ENCODE measurements at places on chromosomes 4 and X.
A peak's percentile ranks its signal among the peaks of the same experiment; 100 is the strongest.

GRCh38 chr4:1615786-1616556, 68.1 kb downstream of the FAM53A start:
- no peak for DNase-seq

GRCh38 chr4:98802770-98803198, 126.1 kb downstream of the EIF4E start:
- no peak for DNase-seq

DNA sequence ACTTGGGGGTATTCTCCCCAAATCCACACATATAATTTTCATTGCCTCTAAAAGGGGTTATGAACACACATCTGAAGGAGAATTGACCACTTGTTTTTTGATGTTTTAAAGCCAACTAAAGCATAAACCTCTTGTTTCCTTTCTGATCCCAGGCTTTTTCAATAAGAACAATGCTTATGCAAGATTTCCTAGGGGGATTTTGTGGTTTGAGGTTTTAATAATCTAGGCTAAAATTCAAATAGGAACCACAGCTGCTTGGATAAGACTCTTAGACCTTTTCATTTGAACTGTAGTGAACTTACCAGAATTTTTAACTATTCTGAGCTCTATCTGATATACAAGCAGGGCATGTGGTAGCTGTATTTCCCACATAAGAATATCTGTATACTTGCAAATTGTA, 651.1 kb downstream of the ANKRD50 start:
- DNase-seq: no peak

- no peak for DNase-seq
Measured at GRCh38 chr4:140893939-140894338, 137.8 kb upstream of the TBC1D9 start.

DNA sequence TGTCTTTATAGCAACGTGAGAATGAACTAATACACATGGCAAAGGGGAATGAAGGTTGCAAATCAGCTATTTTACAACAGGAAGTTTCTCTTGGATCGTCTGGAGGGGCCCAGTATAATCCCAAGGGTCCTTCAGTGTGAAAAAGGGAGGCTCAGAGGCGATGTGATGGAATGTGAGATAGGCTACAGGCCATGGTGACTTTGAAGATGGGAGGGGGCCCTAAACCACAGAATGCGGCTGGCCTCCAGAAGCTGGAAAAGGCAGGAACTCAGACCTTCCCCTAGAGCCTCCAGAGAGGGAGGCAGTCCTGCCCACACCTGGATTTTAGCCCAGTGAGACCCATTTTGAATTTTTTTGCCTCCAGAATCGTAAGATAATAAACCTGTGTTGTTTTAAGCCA, 69.4 kb upstream of the PGM2 start:
- DNase-seq: no peak

- no peak for DNase-seq
Measured at GRCh38 chr4:176425035-176425434, 105.3 kb downstream of the SPCS3 start.

DNA sequence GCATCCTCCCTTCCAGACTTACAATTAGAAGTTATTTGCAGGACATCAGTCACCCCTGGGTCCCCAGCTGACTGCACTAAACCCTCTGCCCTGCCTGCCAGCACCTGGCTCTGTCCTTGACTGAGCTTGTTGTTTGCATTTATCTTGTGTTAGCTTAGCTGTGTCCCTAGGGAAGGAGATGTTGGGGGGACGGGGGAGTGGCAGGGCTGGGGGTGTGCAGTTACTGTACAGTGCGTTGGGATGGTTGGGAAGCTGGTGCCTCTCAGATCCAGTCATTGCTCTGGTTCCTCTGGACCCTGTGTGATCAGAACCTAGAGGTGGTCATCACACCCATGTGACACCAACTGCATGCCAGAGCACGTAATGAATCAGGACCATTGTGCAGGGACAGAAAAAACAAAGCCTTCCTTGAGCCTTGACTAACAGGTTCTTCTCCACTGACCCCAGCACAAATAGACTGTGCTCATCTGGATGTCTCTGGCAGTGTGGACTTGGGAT, 32.7 kb upstream of the PROM1 start:
- DNase-seq: peak; percentile 29

- no peak for DNase-seq
Measured at GRCh38 chrX:149648932-149649331, 17.3 kb upstream of the TMEM185A start.

- DNase-seq: no peak
Measured at GRCh38 chr4:26789208-26789607, 71.4 kb upstream of the STIM2 start.

DNA sequence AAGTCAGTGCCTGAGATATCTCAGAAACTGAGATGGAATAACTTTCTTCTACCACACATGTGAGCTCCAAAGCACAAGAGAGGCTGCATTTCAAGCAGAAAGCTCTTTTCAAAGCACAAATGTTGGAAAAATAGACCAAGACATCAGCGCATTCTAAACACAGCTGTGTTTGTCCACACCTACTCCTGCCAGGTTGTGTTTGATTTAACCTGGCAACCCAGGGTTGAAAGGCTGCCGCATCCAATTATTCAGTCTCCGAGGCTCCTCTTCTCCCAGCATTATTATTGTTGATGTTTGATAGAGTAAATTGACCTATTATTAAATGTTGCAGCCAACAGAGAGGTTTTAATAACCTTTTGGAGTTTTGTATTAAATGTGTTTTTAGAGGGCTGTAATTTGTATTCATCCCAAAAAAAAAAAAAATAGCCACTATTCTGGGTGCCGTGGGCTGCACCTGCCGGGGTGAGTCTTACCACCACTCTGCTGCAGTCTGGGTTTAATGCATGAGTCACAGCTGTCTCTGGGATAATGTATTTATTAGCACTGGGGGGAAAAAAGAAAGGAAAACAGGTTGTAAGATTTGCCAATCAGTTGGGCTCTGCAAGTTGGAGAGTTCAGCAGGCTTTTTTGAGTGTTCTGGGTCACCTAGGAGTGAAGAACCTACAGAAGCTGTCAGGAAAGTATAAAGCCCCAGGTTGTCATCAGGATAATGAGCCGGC, 105.2 kb upstream of the NOCT start:
- peak; percentile 75 for DNase-seq

GRCh38 chr4:156193800-156194199, 240.1 kb upstream of the CTSO start:
- no peak for DNase-seq

GRCh38 chrX:574830-575229, 55.8 kb upstream of the SHOX start:
- DNase-seq: no peak

- DNase-seq: no peak
Measured at GRCh38 chrX:77742788-77743476, 43.1 kb downstream of the ATRX start.

DNA sequence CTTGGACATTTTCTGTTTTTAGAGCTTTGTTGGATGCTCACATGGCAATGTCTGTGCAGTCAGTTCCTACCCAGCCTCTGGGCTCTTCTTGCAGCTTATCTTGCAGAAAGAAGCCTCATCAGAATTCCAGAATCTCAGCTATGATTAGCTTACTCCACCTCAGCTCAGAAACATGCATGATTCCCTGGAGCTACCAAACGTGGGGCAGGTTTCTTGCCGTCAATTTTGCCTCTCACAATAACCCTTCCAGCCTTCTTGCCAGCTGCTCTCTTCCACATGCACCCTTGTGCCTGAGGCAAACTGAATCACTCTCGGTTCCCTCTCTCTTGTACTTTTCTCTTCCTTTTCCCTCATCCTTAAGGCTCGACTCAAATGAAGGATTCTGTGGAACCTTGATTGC, 141.4 kb downstream of the PTTG2 start:
- DNase-seq: no peak

- DNase-seq: no peak
Measured at GRCh38 chrX:94435799-94436198, 761.8 kb downstream of the FAM133A start.

- no peak for DNase-seq
Measured at GRCh38 chr4:86759298-86759697, 89.9 kb downstream of the SLC10A6 start.

DNA sequence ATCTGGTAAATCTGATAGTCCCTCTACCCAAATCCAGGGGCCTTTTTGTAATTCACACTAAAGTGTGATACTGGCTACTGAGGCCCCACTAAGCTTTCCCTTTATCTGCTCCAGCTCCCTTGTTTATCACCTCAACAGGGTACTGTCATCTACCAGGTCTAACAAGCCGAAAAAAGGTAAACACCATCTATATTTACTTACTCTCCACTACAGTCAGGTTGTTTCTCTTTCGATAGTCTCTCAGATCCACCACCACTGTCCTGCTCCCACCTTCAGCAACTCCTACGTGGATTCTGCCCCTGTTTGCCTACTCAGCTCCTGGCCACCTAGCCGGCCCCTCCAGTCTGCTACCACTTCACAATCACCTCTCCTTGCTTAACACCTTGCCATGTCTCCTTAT, 3.3 kb downstream of the ITIH6 start:
- DNase-seq: no peak

- peak; percentile 5 for DNase-seq
Measured at GRCh38 chr4:181569553-181569952, 673.6 kb upstream of the TENM3 start.

- peak; percentile 41 for DNase-seq
Measured at GRCh38 chr4:184437565-184438265, 36.6 kb downstream of the IRF2 start.

GRCh38 chr4:81003597-81004111, 26.9 kb upstream of the BMP3 start:
- DNase-seq: no peak

GRCh38 chr4:22490718-22491315, 25.0 kb downstream of the ADGRA3 start:
- no peak for DNase-seq

DNA sequence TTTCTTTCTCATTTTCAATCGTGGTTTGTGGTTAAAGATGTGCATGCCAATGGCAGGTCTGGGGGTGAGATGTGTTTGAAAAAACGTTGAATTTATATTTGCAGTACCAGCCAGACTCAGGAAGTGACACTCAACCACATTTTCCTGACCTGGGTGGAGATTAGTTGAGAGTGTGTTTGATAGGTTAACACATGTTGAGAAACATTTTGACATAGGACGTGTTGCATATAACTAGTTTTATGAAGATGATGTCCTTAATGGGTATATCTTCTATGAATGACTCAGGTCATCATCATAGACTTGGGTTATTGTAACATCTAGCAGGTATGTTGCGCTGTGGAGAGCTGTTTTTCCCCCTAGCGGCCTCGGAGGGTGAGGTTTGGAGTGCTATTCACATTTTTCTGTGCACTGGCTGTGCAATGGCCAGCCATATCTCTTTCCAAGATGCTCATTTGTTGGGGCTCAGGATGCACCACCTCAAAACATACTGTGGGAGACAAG, 21.7 kb upstream of the CD38 start:
- no peak for DNase-seq

- DNase-seq: peak; percentile 44
Measured at GRCh38 chr4:159455675-159456237, 352.9 kb downstream of the RAPGEF2 start.

DNA sequence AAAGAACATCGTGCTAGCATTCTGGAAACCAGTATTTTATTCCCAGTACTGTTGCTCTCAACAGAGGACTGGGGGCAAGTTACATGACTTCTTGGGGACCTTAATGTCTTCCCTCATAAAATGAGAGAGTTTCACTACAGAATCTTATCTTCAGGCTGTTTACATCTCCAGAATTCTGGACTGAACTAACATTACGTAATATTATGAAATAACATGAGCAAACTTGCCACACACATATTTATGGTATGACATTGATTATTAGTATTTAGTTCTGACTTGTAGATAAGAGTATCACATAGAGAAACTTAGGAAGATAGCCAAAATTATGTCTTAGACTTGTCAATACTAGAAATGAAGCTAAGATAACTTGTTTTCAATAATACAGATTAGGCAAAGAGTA, 68.0 kb downstream of the NFKB1 start:
- DNase-seq: no peak

DNA sequence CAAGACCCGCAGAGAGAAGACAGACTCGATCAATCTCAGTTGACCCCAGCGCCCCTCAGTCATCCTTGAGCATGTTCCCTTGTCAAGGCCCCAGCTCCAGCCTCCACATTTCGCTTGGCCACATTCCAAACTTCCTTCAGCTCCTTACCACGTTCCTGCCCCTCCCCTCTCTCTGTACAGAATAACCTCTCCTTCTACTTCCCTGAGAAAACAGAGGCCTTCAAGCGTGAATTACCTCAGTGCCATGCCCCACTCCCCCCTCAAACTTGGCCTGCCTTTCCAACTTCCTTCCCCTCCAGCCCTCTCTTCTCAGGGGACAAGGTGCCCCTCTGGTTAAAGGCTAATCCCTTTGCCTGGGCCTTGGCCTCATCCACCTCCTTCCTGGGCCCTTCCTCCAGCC, 3.2 kb upstream of the RIPPLY1 start:
- no peak for DNase-seq

- no peak for DNase-seq
Measured at GRCh38 chr4:23866450-23867075, 23.3 kb downstream of the PPARGC1A start.

GRCh38 chr4:107629318-107629717, 90.7 kb downstream of the PAPSS1 start:
- no peak for DNase-seq

DNA sequence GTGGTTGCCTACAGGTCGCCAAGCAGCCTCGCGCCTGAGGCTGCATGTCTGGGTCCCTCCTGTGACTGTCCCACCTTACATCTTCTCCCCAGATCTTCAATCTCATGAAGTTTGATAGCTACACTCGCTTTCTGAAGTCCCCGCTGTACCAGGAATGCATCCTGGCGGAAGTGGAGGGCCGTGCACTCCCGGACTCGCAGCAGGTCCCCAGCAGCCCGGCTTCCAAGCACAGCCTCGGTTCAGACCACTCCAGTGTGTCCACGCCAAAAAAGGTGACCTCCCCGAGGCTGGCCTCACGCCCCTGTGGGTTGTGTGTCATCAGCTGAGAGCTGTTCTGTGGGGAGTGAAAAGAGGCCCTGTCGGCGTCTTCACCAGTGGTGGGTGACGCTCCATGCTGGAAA, 24.9 kb upstream of the HGFAC start:
- DNase-seq: no peak

DNA sequence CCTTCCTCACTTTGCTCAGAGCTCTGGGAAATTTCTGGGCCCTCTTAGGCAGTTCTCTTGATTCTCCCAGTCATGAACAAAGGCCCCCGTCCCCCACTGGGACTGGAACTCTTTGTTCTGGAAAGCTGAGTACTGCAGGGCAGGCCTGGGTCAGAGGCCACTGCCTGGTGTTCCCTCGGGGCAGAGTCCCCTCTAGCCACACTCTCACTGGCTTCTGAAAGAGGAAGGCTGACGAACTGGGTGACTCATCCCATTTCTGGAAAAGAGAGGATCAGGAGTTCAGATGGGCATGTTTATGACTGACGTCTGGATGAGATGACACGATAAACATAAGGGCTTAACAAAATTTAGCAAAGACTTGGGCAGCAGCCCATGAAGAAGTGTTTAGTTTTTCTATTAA, 47.7 kb downstream of the DDX3X start:
- DNase-seq: no peak

DNA sequence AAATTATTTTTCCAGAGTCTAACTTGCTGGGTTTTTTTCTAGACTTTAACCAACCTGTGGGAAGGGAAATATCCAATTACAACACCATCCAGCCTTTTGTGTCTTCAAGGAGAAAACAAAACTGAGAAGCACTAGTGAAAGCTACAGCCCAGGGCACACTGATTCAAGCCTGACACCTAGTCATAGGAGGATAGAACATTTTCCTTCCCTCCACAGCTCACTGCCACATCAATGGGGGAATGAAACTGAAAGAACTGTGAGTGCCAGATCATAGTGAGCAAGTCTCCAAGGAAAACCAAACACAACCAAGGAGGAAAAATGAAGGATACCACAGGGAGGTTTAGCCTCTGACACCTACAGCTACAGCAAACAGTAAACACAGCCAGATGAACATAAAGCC, 43.3 kb upstream of the MAGEA8 start:
- no peak for DNase-seq
